ENCODE measurements at places on chromosomes 2 and 18. TPM values are rescaled to one million over a fixed set of nuclear protein-coding genes. Genes with fewer than 3 reads are reported as not detected.

DNA sequence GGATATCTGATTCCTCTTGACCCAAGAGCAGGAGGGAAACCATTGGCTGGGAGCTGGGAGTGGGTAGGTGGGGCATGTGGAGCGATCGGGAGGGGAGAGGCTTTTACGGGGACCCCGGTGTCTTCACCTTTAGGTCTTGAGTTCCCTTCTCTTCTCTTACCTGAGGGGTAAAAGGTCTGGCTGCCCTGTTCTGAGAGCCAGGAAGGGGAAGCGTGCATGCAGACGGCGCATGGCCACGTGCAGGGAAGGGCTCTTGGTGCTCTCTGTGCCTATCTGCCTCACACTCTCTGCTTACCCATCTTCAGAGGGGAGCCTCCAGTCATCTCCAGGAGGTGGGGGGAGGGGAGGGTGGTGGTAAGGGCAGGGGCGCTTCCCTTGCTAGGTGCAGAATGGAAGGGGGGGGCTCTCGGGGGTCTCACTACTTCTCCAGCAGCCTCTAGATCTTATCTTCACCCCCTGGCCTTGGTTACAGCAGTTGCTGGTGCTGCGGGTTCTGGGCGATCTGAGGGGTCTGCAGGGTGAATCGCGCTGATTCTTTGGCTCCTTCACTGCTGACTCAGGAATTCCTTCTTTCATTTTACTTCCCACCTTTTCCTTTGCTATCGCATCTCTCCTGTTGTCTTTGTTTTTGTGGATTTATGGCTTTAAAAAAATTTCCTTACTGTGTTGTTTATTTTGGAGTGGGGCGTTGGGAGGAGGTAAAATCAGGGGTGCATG lies 225.8 kb upstream of the HS6ST1 start:
- no peak overlapping the region for H3K4me3 ChIP-seq
- peaks cover 4% of the 10 kb centered on the region for H3K4me1 ChIP-seq
- H3K27me3 ChIP-seq = no peaks in the 10 kb centered on the region
- no peaks in the 10 kb centered on the region for H3K36me3 ChIP-seq
- peak; percentile 31 for DNase-seq
- no peak overlapping the region for H3K27ac ChIP-seq

DNA sequence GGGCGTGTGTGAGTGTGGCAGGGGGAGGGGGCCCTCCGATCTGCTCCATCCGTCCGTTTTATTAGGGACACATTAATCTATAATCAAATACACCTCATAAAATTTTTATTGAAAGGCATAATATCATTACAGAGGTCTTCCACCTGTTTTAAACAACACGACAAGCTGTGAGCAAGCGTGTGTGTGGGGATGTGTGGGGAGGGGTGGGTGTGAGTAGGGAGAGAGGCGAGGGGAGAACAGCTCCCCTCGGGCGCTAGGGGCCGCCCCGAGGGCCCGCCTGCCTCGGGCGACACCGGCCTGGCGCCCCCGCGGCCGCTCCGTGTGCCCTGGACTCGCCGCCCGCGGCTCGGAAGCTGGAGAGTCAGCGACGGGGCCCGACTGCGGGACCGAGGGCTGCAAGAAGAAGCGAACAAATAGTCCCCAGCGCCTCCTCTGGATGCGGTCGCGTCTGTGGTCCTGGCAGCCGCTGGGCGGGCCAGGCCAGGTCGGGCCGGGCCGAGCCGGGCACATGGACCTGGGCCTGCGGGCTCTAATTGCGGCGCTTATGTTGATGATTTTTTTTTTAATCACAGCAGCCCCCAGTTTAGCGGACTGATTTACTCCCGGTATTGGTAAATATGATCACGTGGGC lies 352 bp upstream of the HOXD9 start:
- H3K36me3 ChIP-seq = no peaks in the 10 kb centered on the region
- H3K27me3 ChIP-seq = peaks cover 97% of the 10 kb centered on the region
- H3K27ac ChIP-seq = peak overlapping the region; percentile 79
- DNase-seq = peak; percentile 75

Gene MC4R
- 0.26 TPM for polyA plus RNA-seq

- no peaks in the 10 kb centered on the region for H3K27me3 ChIP-seq
- H3K4me1 ChIP-seq = peaks cover 30% of the 10 kb centered on the region
- DNase-seq = no peak
- no peak overlapping the region for H3K4me3 ChIP-seq
Measured at GRCh38 chr2:31011587-31011986, 126.7 kb downstream of the GALNT14 start.

Gene PNO1
- polyA plus RNA-seq = 11.2 TPM

- H3K4me1 ChIP-seq = no peaks in the 10 kb centered on the region
- H3K4me3 ChIP-seq = no peak overlapping the region
- no peaks in the 10 kb centered on the region for H3K36me3 ChIP-seq
- H3K27ac ChIP-seq = peak overlapping the region; percentile 63
- no peaks in the 10 kb centered on the region for H3K27me3 ChIP-seq
Measured at GRCh38 chr2:151027151-151027550, 234.5 kb downstream of the RBM43 start.

DNA sequence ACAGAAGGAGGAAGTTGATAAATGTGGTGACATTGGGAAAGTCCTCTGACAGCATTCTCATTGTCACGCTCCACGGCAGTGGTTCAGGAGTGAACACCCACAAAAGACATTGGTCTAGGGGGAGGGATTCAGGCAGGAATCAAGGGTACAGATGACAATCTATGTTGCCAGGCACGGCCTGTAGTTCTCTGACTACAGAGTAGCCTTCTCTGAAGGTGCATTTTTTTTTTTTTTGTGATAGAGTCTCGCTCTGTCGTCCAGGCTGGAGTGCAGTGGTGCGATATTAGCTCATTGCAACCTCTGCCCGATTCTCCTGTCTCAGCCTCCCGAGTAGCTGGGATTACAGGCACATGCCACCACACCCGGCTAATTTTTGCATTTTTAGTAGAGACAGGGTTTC lies 7.4 kb upstream of the MOB1A start:
- DNase-seq = peak; percentile 82
- H3K4me1 ChIP-seq = peaks cover 24% of the 10 kb centered on the region
- no peaks in the 10 kb centered on the region for H3K27me3 ChIP-seq
- H3K4me3 ChIP-seq = no peak overlapping the region

DNA sequence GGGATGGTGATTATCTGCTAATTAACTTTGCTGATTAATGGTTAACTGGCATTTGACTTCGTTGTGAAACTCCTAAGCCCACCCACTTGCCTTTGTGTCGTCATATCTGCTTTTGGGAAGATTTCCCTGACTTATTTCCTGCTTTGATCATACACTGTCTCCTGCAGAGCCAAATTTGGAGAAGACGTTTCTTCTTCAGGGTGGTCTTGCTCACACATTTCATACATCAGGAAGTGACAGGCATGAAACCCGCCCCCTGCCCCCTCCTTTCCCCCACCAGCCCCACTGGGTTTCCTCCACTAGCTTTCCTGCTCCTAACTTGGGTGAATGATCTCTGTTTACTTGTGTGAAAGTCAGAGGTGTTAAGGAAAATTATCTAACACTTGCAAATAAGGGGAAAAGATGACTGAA lies 300.1 kb downstream of the TSN start:
- H3K4me3 ChIP-seq = no peak overlapping the region
- no peaks in the 10 kb centered on the region for H3K36me3 ChIP-seq
- no peaks in the 10 kb centered on the region for H3K4me1 ChIP-seq
- H3K27ac ChIP-seq = no peak overlapping the region
- no peaks in the 10 kb centered on the region for H3K27me3 ChIP-seq
- DNase-seq = no peak

Gene KIF1A
- polyA plus RNA-seq = 0.11 TPM

DNA sequence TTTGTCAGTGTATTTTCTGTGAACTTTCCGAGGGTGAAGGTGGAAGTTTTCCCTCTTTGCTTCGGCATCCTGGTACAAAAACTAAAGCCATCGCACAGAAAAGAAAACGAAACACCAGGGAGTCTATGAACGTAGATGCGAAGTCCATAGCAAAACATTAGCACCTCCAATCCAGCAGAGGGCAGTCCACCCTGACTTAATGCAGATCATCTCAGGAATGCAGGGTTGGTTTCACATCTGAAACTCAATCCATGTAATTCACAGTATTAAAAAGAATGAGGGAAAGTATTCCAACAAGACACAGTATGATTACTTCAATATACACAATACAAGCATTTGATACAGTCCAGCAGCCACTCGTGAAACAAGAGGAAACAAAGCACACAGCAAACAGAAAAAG lies 70.8 kb downstream of the RTP5 start:
- DNase-seq = no peak
- H3K4me3 ChIP-seq = no peak overlapping the region
- no peaks in the 10 kb centered on the region for H3K27me3 ChIP-seq
- H3K36me3 ChIP-seq = no peaks in the 10 kb centered on the region

GRCh38 chr2:237744613-237745249 lies 53.8 kb upstream of the RBM44 start:
- H3K4me3 ChIP-seq = no peak overlapping the region
- H3K36me3 ChIP-seq = peaks cover 36% of the 10 kb centered on the region
- H3K27me3 ChIP-seq = no peaks in the 10 kb centered on the region
- H3K27ac ChIP-seq = no peak overlapping the region

Gene EVX2
- polyA plus RNA-seq = not detected

DNA sequence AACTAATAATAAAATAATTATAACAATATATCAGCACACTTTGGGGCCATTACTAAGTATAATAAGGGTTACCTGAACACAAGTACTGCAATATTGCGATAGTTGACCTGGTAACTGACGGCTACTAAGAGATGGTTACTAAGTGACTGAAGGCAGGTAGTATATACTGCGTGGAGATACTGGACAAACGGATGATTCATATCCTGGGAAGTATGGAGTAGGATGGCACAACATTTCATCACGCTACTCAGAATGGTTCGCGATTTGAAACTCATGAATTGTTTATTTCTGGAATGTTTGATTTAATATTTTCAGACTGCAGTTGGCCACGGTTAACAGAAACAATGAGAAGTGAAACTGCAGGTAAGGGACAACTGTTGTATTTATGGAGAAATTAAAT lies 39.5 kb upstream of the FLACC1 start:
- H3K36me3 ChIP-seq = peaks cover 81% of the 10 kb centered on the region
- no peak overlapping the region for H3K27ac ChIP-seq
- no peaks in the 10 kb centered on the region for H3K27me3 ChIP-seq
- H3K4me3 ChIP-seq = no peak overlapping the region

Gene TMEM37
- polyA plus RNA-seq = 12.4 TPM
